ENCODE measurements at places on chromosomes 6 and 20. TPM values are rescaled to one million over a fixed set of nuclear protein-coding genes. Genes with fewer than 3 reads are reported as not detected.
A peak's percentile ranks its signal among the peaks of the same experiment; 100 is the strongest.

SAMD3 gene
- 20.4 TPM for total RNA-seq

RPS6KA2 gene
- total RNA-seq: 53.7 TPM

DNA sequence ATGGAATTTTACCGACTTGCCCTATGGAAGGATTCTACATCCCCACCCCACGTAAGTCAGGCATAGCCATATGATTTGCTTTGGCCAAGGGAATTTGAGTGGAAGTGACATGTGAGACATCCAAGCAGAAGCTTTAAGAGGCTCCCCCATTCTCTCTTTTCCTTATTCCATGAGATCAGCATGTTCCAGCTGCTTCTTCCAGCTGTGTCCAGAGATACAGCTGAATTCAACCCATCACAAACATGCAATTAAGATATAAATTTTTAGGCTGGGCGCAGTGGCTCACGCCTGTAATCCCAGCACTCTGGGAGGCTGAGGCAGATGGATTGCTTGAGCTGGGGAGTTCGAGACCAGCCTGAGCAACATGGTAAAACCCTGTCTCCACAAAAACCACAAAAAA is 16.0 kb upstream of the YWHAB start:
- DNase-seq: no peak

- DNase-seq: no peak
These were observed 33.1 kb upstream of the PNRC1 start for GRCh38 chr6:89047473-89047872.

GRCh38 chr20:33280775-33281174 is 2.2 kb upstream of the BPIFB1 start:
- DNase-seq: no peak

- no peak for DNase-seq
These were observed 235.3 kb upstream of the NRSN1 start for GRCh38 chr6:23890543-23891227.

NT5E gene
- total RNA-seq: 4.0 TPM

DNA sequence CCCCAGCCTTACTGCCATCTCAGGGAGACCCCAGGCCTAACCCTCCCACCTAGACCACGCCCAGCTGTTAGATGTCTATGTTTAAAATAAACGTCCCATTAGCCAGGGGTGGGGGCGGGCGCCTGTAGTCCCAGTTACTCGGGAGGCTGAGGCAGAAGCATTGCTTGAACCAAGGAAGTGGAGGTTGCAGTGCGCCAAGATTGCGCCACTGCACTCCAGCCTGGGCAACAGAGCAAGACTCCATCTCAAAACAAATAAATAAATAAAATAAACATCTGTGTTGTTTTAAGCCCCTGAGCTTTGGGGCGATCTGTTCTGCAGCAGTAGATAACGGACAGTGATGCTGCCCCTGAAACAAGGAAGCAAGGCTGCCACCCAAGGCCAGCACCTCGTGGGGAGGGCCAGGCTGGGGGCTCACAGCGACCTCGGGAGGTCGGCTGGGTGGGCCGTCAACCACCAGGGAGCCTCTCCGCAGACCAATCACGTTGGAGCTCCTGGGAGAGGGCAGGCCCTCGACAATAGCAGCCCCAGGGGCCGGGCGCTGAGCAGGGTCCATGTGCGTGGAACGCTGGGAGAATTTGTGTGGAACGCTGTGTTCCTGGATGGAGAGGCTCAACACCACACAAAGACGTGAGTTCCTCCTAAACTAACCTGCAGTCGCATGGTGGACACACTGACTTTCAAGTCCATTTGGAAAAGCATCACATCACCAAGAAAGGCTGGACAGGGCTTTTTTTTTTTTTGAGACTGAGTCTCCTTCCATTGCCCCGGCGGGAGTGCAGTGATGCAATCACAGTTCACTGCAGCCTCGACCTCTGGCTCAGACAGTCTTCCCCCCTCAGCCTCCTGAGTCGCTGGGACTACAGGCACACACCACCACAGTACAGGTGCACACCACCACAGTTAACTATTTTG is 1.0 kb upstream of the HELZ2 start:
- DNase-seq: no peak

DNA sequence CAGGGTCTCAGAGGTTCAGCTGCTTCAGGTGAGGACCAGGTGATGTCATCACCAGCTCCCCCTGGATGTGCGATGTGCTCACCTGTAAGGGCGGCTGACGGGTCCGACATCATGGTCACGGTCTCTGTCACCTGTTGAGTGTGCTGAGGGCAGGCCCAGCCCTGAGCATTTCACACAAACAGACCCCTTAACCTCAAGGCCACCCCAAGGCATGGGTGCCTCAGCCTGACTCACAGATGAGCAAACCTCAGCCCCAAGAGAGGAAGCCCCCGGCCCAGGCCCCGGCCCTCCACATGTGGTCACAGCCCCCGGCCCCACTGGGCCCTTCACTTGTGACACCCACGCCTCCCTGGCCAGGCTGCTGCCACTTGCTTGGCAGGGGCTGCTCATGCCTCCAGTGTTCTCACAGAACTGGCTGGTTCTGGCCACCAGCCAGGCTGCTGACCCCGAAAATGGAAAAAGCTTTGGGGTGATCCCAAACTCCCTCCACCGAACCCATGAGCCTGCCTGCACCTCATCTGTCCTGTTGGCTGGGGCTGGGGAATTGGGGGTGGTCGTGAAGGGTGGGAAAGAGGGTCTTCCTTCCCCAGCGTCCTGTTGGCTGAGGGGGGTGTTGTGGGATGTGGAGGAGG is 33.3 kb downstream of the PRR18 start:
- no peak for DNase-seq

- no peak for DNase-seq
These were observed 106.3 kb downstream of the OGFRL1 start for GRCh38 chr6:71394926-71395325.

DNA sequence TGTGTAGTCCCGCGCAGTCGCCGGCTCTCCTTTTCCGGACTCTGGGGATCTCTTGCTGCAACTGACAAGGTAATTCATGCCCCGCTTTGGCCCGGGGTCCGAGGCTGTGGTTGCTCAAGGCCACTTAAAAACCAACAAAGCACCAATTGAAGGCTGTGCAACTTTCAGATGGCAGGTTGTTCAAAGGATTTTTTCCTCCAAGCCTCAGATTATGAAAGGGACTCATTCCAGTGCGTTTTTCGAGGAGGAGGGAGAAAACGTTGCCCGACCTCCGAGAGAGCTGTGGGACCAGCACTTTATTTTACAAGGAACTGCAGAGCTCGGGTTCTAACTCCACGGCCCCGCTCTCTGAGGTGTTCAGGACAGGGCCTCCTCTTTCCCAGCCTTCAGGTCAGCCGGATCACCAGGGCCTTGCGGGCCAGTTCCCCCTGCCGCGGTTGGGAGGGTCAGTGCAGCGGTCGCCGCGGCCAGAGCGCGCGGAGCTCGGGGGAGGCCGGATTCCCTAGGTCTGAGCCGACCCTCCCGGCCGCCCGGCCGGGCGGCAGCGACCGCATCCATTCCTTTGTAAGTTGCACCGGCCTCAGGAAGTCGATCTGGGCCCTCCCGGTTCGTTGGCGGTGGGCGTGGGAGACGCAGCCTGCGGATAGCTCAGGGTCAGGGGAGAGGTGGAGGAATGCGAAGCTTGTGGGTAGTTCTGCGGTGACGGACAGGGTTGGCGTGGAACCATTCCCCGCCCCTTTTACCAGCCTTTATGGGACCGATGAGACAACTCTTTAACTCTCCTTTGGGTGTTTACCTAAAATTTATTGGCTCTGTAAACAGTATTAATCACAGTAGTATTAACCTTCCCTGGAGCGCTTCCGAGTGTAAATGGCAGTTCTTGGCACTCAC is 1.6 kb downstream of the UTRN start:
- peak; percentile 93 for DNase-seq

TFAP2D gene
- not detected for total RNA-seq

KCNS1 gene
- total RNA-seq: not detected

- peak; percentile 2 for DNase-seq
These were observed 56.5 kb downstream of the DLL1 start for GRCh38 chr6:170234419-170234818.

- DNase-seq: no peak
These were observed 3.9 kb downstream of the FKBP1A start for GRCh38 chr20:1388741-1389483.

GRCh38 chr20:43925215-43925614 is 10.6 kb downstream of the TOX2 start:
- DNase-seq: no peak

DNA sequence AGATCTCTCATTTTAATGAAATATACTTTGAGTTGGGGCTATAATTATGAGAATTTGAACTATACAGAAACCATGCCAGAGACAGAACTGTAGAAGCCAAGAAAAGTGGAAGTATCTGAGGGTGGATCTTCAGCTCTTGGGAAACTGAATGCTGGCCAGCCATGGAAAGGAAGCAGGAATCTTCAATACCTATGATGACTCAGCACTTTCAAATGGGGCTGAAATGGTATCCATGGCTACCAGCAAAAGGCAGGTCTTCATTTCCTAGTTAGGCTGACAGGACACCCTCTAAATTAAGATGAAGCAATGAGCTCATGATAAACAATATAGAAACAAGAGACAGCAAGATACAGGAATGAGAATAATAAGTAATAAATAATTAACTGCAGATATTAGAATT is 171.3 kb downstream of the COL21A1 start:
- no peak for DNase-seq

HLA-DPA1 gene
- total RNA-seq: 10.5 TPM

DNA sequence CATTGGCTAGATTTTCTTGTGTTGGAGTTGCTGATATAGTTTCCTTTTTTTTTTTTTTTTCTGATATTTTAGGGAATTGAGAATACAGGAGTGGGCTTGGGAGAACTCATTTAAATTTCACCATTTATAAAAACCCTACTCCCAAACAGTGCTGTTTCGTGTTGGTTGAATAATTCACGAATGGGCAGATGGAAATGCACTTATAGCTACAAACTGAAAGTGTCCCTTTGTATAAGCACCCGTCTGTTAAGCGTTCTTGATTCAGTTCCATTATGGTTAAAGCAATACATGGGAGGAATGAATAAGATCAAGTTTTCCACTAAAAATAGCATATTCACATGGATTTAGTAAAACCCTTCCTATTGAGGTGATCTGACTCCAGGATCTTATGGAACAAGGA is 122.2 kb upstream of the ARG1 start:
- no peak for DNase-seq

DNA sequence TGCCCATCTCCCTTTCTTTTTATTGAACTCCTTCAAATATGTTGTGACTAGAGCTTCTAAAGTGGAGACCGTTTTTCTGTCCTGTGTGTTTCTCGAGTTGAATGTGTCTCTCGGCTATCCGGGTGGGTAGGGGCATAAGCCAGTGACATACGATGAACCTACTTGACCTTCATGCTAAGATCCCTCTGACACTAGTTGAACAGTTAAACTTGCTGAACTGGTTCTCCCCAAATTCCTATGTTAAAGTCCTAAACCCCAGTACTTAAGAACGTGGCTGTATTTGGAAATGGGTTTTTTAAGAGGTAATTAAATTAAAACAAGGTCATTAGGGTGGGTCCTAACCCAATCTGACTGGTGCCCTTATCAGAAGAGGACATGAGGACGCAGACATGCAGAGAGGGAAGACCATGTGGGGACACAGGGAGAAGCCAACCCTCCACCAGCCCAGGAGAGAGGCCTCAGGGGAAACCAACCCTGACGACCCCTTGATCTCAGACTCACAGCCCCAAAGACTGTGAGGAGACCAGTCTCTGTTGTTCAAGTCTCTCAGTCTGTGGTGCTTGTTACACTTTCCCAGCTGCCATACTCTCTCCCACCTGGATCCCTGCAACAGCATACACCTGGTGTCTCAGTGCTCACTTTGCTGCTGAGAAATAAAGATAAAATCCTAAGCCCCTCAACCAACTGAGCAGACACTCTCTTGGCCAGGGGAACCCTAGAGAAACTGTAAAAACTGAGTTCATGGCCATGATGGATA is 208.4 kb downstream of the MYLK4 start:
- no peak for DNase-seq

- no peak for DNase-seq
These were observed 173.1 kb downstream of the TFAP2C start for GRCh38 chr20:56801971-56802755.

PRDM13 gene
- total RNA-seq: not detected

DNA sequence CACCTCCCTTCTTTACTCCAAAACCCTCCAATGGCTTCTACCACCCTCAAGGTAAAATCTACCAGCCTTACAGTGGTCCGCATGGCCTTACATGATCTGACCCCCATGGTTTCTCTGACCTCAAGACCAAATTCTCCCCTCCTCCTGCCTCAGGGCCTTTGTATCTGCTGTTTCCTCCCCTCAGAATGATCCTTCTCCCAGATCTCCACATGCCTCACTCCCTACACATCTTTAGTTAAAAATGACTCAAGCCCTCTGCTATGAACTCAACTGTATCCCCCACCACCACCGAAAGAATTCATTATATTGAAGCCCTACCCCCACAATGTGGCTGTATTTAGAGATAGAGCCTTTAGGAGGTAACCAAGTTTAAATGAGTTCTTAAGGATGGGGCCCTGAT is 4.1 kb downstream of the SLC23A2 start:
- no peak for DNase-seq

GRCh38 chr6:24910331-24910960 is 25.3 kb downstream of the RIPOR2 start:
- DNase-seq: peak; percentile 19

DNA sequence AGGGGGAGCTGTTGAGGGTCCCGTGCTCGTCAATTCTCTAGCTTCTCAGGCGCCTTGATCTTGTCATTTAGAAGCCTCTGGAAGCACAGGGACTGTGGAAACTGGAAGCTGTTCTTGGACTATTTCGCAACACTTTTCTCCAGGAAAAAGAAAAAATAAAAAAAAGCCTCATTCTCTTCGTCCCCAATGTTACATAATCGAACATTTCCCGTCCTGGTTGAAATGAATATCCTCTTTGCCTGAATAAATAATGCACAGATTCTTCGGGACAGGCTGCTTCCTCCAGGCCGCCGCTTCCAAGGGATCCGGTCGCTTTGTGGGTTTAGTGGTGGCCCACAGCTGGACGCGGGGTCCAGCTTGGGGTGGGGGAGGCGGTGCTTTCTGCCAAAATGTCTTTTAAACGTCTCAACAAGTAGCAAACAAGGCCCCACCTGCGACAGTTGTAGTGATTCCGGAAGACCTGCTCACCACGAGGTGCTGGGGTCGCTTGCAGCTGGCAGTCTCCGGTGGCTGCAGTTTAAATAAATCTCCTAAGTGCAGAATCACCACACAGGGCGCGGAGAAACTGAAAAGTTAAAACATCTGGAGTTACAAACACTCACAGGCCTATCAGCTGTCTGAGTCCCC is 125.9 kb upstream of the ESR1 start:
- no peak for DNase-seq

DNA sequence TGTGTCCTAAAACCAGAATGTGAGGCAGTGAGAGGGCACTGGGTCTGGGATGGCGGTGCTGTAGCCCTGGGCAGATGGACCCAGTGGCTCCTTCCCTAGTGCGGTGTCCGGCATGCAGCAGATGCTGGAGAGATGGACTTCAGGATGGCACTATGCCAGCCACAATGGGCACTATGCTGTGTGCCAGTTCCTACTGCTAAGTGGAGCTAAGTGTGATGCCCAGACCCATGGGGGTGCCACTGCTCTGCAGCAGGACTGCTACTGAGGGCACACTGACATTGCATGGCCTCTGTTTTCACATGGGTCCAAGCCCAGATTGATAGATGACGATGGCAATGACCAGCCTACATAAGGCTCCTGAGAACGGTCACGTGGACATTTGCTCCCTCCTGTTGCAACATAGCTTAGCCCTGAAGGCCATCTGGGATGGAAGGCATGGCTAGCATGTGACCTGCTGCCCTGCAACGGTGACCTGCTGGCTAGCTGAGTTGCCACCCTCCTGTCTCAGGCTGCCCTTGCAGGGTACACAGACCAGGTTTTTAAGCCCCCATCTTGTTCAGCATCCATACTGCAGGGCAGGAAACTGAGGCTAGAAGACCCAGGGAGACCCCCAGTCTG is 31.3 kb upstream of the KCNK16 start:
- DNase-seq: no peak

GRCh38 chr6:84633771-84634170 is 130.6 kb downstream of the TBX18 start:
- DNase-seq: no peak

SESN1 gene
- 23.4 TPM for total RNA-seq

All from body of pancreas (tissue), 4 donors.